Activated naive CD8-positive, alpha-beta T cell treated with anti-CD3 and anti-CD28 coated beads, Interleukin-2, amount 10 ng/mL, durations not matched to agents 7 days and 5 days (primary cell): ENCODE measurements at places on chromosomes 6 and 20. TPM values are rescaled to one million over a fixed set of nuclear protein-coding genes. Genes with fewer than 3 reads are reported as not detected.

GRCh38 chr20:967796-968742, 34.0 kb downstream of the RSPO4 start:
- DNase-seq = no peak

RHAG gene
- not detected for total RNA-seq

DNA sequence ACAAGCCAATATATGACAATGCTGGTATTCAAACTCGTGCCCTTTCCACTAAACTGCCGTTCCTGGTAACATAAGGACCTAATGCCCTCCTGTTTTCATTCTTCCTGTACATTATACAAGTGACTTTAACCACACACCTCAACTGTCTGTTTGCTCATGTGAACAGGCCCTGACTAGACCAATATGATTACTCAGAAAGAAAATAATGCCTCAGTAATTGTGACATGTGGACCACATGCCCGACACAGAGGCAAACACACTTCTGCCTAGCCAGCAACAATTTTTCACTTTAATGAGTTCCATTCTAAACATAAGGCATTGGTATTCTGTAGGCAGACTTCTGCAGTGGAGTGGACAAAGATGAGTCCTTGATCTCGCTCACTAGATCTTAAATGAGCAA, 30.0 kb downstream of the SLC22A16 start:
- no peak for DNase-seq

GRCh38 chr6:47804821-47805220, 23.0 kb downstream of the OPN5 start:
- no peak for DNase-seq

CTCFL gene
- total RNA-seq = not detected

GRCh38 chr6:156988276-156989158, 211.3 kb downstream of the ARID1B start:
- no peak for DNase-seq

BPI gene
- total RNA-seq = not detected

- no peak for DNase-seq
Observed at GRCh38 chr6:14444295-14444972, 326.9 kb downstream of the CD83 start.

DNA sequence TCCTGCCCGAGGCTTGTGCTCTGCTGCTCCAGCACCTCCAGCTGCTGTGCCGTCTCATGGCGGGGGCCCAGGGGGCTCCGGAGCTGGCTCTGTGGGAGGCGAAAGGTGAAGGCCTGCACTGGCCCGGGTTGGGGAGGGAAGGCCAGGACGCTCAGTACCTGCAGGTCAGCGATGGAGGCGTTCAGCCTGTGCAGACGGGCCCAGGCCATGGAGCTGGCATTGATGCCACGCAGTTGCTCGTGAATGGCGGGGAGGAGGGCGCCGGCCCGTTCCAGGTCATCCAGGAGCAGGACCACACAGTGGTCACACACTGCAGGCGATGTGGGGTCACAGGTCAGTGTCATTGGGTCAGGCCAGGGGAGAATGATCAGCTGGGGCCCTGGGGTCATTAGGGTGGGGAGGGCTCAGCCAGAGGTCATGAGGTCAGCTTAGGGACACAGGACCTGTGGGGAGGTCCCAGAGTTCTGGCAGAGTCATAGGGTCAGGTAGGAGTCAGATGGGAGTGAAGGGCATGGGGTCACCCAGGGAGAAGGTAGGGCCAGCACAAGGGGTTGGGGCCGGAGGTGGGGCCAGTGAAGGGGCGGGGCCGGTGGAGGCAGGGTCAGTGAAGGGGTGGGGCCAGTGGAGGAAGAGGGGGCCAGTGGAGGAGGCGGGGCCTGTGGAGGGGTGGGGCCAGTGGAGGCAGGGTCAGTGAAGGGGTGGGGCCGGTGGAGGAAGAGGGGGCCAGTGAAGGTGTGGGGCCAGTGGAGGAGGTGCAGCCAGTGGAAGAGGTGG, 18.0 kb downstream of the ADRM1 start:
- no peak for DNase-seq

SESN1 gene
- total RNA-seq = 48.4 TPM

DNA sequence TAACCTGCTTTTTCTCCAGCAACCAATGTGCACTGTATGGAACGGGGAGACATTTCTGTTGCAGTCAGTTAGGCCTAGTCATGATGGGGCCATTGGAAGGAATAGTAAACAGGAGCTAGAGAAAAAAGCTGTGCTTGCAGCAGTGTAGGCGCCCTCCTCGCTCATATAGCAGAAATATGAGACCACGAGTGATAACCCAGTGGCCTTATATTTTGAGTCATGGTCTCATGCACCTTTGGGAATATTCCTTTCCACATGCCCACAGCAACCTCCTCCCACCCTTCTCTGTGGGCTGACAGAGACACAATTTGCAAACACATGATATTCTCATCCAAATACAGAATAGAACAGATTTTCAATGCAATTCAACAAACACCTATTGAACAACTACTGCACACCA, 248.9 kb upstream of the CITED2 start:
- no peak for DNase-seq

SLC26A8 gene
- not detected for total RNA-seq
